Fibroblast of pulmonary artery (primary cell): ENCODE measurements at places on chromosomes 16 and 17.

GRCh38 chr17:17367931-17368330 is 64.8 kb downstream of the NT5M start:
- DNase-seq, result no peak

- peak; percentile 39 for DNase-seq
Observed at GRCh38 chr16:67666032-67666551, 458 bp downstream of the ENKD1 start.

DNA sequence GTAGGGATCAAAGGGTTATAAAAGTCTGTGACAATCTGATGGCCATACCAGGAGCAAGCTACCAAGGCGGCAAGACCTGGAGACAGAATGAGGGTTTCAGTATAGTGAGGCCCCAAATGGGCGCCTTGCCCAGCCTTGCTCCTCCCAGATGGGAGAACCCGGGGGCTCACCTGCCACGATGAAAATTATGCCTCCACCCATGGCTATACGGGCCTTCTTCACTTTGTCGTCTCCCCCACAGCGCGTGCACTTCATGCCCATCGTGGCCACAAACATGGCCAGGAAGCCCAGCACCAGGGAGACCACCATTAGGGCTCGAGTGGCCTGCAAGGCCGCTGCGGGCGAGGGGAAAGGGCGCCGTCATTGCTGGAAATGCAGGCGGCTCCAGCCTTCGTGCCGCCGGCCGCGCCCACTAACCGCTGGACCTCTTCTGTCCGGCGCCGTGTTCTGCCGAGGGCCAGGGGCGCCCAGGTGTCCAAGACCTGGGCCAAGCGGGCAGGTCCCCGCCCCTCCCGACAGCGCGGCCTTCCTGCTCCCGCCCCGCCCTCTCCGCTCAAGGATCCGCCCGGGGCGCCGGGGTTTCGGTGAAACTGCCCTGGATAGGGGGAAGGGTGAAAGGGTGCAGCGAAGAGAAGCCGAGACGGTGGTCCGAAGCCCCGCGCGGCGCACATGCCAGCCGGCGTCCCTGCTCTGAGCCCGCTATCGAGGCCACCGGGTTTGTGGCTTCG is 1.5 kb downstream of the CLDN7 start:
- DNase-seq, result no peak

GRCh38 chr17:79648181-79648831 is 37.5 kb upstream of the RBFOX3 start:
- DNase-seq, result no peak

- no peak for DNase-seq
Observed at GRCh38 chr17:2368359-2368758, 31.1 kb downstream of the SGSM2 start.

DNA sequence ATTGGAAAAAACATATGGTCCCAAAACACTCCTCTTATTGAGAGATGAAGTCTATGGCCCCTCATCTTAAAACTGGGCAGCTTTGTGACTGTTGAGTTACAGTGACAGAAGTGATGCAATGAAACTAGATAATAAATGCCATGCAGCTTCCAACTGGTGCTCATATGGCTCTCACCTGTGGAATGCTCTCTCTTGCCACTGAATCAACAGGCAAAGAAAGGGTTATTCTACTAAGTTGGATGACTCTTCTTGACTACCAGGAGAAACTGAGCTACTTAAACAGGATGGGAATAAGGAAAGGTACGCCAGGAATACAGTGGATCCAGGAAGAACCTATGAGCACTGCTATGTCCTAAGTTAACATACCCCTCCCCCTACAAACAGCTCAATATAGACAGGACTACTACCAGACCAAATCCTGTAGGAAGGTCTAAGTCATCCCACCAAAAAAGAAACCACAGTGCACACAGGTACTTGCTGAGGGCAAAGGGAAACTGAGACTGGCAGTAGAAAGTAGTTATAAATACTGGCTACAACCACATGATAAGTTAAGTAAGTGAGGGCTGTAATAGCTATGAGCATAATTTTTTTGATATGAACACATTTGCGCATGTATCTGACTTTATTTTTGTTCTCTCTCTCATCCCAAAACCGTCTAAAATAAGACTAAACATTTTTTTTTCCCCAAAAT is 398.5 kb downstream of the ZFHX3 start:
- DNase-seq, result no peak

DNA sequence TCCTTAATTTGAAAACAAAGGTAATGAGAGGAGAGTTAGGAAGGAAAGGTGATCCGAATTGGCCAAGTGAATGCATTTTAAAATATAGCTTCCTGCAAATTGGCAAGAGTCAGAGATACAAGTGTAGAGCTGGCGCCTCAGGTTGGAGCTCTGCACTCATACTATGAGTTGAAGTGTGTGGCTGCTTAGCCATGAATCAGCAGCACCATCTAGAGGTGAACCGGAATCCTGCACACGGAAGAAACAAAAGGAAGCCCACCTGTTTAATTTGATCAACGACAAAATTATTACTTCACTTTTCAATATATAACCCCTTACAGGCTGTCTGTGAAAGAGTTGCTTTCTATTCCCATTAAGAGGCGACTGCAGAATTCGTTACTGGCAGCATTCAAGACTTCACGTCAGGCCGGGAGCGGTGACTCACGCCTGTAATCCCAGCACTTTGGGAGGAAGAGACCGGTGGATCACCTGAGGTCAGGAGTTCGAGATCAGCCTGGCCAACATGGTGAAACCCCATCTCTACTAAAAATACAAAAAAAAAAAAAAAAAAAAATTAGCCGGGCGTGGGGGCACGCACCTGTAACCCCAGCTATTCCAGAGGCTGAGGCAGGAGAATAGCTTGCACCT is 1253.7 kb upstream of the CDH8 start:
- peak; percentile 27 for DNase-seq

DNA sequence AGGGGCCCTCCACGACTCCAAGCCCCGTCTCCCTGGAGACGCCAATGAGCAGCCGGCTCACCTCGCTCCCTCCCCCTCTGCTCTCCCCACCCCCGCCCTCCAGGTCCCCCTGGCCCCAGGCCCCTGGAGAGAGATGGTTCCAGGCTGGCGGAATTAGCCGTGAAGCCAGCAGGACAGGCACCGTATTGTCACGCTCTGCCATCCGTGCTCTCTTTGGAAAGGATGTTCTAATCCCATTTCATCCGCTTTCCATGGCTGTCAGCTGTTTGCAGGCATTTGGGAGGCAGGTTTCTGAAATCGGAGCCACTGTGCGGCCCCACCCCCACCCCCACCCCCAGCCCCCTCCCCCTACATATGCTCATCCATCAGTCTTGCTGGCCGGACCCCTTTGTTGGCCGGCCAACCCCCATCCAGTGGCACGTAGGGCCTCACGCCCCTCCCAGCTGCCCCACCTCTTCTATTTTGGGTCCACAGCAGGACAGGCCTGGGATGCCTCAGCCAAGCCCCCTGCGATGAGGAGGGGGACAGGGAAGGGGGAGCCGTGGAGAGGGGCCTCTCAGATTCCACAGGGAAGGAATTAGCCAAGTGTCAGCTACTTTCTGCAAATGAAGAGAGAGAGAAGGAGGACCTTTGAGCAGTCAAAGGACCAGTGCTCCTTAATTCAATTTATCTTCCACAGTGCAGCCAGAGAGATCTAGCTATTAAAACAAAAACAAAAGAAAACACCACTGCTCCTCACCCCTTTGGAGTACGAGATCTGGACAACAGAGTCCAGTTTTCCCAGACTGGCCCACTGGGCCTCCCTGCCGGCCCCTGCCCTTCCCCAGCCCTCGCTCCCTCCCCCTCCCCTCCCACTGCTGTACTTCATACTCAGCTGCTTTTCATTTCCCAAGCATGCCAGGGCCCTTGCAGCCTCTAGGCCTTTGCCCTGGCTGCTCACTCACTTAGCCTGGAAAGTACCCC is 30.7 kb downstream of the SDK2 start:
- no peak for DNase-seq

DNA sequence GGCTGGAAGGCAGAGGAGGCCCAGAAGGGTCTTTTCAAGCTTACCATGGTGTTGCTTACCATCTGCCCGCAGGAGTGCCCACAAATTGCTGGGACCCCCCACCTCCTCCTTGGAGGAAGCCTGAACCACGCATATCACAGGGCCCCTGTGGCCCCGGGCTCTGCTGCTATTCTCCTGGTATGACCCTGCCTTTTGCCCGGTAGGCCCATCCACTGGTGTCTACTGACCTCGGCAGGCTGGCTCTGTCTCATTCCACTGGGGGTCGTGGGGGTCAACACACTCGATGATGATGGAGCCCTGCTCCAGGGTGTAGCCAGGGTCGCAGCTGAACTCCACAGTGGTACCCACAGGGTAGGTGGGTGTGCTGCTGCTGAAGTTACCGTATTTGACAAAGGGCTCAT is 8.2 kb upstream of the PHF12 start:
- no peak for DNase-seq

DNA sequence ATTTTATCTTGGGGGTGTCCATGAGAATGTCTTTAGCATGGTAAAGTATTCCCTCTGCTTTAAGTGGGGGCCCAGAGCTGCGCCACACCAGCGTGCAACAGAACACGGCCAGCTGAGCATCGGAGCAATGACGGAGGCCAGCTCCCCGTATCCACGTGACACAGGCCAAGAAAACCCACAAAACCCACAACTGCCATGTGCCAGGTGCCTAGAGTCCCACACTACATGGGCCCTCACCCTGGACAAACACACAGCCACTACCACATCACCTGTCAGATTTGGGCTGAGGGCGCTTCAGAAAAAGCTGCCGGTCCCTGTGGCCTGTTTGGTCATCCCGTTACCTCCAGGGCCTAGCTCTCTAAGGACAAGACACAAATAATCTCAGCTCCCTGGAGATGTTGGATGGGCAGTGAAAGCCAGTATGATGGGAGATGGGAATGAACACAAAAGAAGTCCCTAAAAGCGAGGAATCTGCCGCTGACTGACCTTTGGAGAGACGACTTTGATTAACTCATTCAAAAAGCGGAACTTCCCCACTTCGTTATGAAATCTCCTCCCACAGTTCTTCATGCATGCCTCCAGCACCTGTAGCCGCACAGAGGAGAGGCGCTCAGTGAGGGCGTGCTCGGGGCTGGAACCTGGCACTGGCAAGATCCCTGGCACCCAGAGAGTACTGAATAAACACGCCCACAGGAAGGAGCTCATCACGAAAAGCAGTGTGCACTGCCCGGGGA is 17.1 kb downstream of the GGA3 start:
- DNase-seq, result no peak

GRCh38 chr17:74671031-74671771 is 41.5 kb downstream of the CD300LF start:
- peak; percentile 87 for DNase-seq

GRCh38 chr16:84667600-84668309 is 19.4 kb downstream of the KLHL36 start:
- no peak for DNase-seq

DNA sequence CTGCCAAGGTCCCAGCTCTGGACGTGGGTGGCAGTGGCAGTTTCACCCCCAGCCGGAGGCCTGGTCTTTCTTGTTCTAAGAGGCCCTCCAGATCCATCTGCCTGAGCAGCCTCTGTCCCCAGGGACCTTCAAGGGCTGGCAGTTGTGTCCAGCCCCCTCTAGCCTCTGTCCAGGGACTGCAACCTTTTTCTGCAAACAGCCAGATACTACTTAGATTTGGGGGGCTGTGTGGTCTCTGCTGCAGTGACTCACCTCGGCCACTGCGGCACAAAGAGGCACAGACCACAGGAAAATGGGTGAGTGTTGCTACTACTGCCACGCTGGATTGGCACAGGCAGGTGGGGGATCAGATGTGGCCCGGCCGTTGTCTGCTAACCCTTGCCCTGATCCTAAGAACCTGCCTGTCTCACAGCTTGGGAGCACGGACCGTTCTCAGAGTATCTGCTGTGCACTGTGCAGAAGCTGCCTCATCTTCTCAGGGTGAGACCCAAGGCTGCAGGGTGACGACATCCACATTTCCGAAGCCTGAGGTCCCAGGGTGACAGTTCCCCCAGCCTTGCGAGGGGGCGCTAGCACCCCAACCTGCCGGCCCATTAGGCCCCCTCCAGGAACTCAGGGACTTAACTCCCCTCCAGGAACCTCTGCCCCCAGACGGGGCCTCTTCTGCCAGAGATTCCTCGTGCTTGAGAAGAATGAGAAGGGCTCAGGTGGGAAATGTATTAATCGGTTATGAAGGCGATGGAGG is 27.6 kb downstream of the MXRA7 start:
- no peak for DNase-seq

DNA sequence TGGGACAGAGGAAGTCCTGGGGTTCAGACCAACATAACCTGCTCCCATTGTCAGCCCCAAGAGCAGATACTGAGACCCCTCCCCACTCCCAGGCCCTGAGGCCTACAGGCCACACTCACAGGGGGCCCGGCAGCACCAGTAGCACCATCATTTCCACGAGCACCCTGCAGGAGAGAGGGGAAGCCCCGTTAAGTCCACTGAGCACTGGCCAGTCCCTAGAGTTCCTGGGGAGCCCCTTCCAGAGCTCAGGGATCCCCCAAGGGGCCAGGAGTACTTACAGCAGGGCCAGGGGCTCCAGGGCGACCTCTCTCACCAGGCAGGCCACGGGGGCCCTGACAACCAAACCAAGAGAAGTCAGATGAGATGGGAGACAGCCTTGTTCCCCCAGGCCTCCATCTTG is 5.4 kb downstream of the COL1A1 start:
- DNase-seq, result no peak

GRCh38 chr17:75288770-75289114 is 491 bp downstream of the SLC25A19 start:
- no peak for DNase-seq

DNA sequence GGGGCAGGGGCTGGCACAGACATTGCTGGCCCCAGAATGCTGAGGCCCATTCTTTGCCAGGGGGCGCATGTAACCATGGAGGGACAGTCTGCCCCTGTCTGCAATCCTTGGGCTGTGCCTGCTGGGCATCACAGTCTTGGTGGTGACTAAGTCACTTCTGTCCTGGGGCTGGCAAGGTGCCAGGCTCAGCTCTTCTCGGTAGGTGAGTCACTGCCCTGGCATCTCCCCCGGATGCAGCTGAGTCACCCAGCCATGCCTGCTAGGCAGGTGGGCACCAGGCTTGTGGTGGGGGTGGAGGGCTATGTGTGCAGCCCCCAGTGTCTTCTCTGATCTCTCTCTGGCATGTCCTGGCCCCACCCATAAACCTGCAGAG is 5.6 kb downstream of the RARA start:
- peak; percentile 89 for DNase-seq

DNA sequence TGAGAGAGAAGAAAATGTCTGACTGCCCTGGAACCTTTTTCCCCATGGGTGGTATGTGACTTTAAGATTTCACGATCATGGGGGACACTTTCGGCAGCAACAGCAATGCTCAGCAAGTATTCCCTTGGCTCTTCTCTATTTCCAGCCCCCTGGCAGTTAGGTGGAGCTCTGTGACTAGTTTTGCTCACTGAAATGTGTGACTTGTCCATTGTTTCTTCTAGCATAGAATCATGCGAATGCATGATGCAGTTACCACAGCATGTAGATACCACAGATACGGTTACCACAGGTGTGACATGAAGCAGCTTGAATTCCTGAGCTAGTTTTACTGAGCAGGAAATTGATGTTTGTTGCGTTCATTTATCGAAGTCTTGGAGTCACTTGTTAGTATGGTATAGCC is 1034.5 kb upstream of the EEF2KMT start:
- DNase-seq, result no peak

- no peak for DNase-seq
Observed at GRCh38 chr17:75721463-75722011, 278 bp downstream of the ITGB4 start.
